ENCODE measurements at places on chromosomes 1 and 21.

DNA sequence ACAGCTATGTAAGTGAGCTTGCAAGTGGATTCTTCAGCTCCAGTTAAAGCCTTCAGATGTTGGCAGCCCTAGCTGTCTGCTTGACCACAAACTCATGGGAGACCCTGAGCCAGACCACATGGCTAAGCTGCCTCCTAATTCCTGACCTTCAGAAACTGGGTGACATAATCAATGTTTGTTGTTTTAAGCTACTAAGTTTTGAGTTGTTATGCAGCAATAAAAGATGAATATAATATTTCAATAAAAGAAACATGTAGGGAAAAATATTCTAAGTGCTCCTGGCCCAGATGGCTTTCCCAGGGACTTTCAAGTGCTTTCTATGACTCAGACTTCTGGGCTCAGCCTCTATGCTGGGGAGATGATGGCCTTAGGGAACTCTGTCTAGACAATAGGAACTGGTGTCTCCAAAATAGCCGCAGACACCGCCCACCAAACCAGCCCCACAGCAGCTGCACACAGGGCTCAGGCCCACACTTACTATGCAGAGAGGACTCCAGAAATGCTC, 20.3 kb upstream of the AZIN2 start:
- peak; percentile 76 for DNase-seq

GRCh38 chr1:153628638-153629342, 556 bp downstream of the S100A1 start:
- no peak for DNase-seq

DNA sequence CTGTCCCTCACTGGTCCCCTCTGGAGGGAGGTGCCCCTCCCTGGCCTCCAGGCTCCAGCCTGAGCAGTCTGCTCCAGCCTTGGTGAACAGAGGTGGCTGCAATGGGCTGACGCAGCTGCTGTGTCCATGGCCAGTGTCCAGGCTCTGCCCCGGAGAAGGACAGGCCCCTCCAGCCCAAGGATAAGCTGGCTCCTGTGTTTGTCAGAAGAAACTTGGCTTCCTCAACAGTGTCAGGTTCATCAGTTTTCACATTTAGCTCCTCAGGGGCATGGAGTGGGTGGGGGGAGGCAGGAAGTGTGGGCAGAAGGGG, 402.8 kb downstream of the MATN1 start:
- DNase-seq, result no peak

- no peak for DNase-seq
Observed at GRCh38 chr1:156848461-156849150, 10.3 kb downstream of the INSRR start.

- no peak for DNase-seq
Observed at GRCh38 chr21:42552407-42553336, 39.0 kb downstream of the SLC37A1 start.
